ENCODE measurements at places on chromosomes 3 and 15. TPM values are rescaled to one million over a fixed set of nuclear protein-coding genes. Genes with fewer than 3 reads are reported as not detected.

Gene ZNF654
- 25.0 TPM for total RNA-seq

Gene CACNA2D3
- total RNA-seq: not detected

Gene NR2F2
- 138 TPM for total RNA-seq

DNA sequence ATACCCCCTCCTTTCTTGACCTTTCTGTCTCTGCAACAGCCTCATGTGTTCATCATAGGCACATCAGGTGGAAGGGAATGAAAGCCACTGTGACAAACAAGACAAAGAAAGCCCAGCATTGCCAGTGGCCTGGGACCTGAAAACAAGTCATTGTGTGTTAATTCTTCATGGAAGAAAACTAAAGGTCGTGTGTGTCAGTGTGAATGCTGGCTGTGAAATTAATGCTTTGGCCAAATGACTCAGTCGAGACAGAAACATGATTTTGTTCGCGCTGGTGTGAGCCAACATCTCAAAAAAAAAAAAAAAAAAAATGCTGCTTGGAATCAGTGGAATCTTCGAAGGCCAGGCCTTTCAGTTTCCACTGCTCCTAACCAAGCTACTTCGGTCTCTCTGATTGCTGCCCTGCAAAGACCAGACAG lies 386.5 kb upstream of the PROK2 start:
- no peaks in the 10 kb centered on the region for H3K4me1 ChIP-seq
- no peak for DNase-seq
- H3K27ac ChIP-seq: no peak overlapping the region
- H3K36me3 ChIP-seq: no peaks in the 10 kb centered on the region

DNA sequence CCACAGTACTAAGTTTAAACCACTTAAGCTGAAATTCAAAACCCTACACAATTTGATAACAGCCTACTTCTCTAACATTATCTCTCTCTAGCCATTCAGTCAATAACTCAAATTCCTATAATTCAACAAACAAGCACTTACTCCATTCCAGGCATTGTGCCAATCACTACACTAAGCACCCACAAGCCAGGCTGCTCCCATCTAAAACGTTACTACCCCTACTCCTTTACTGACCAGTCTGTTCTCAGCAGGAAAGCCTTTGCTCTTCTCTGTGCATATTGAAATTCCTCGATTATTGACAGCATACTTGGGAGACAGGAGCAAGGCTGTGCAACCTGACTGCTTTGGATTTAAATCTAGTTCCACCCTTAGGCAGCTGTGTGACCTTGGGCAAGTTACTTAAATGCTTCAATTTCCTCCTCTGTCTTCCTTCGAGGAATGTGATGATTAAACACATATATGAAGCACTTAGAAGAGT lies 177.2 kb upstream of the THBS1 start:
- no peaks in the 10 kb centered on the region for H3K36me3 ChIP-seq
- no peak for DNase-seq
- H3K4me3 ChIP-seq: no peak overlapping the region

DNA sequence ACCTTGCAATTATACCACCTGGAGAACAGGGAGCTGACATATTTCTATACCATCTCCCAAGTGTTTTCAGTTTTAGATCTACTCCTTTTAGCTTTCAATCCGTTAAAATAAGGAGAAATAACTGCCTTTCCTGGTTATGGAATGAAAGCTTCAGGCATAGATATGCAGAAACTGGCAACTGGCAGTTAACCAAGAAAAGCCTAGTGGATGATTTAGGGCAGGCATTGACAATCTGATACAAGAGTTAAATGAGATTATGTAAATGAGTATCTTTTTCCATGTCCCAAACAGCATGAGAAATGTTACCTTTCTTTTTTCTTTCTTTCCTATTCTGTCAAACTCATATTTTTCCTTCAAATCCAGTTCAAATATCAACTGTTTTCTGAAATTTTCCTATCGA lies 689.1 kb upstream of the DPPA4 start:
- H3K27me3 ChIP-seq: no peaks in the 10 kb centered on the region
- peaks cover 16% of the 10 kb centered on the region for H3K4me1 ChIP-seq
- no peak overlapping the region for H3K4me3 ChIP-seq

Data from A673 (cell line).